Endothelial cell (in vitro differentiated cells): ENCODE measurements at places on chromosomes 13 and 19. TPM values are rescaled to one million over a fixed set of nuclear protein-coding genes. Genes with fewer than 3 reads are reported as not detected.

GSX1 gene
- total RNA-seq, result not detected

DNA sequence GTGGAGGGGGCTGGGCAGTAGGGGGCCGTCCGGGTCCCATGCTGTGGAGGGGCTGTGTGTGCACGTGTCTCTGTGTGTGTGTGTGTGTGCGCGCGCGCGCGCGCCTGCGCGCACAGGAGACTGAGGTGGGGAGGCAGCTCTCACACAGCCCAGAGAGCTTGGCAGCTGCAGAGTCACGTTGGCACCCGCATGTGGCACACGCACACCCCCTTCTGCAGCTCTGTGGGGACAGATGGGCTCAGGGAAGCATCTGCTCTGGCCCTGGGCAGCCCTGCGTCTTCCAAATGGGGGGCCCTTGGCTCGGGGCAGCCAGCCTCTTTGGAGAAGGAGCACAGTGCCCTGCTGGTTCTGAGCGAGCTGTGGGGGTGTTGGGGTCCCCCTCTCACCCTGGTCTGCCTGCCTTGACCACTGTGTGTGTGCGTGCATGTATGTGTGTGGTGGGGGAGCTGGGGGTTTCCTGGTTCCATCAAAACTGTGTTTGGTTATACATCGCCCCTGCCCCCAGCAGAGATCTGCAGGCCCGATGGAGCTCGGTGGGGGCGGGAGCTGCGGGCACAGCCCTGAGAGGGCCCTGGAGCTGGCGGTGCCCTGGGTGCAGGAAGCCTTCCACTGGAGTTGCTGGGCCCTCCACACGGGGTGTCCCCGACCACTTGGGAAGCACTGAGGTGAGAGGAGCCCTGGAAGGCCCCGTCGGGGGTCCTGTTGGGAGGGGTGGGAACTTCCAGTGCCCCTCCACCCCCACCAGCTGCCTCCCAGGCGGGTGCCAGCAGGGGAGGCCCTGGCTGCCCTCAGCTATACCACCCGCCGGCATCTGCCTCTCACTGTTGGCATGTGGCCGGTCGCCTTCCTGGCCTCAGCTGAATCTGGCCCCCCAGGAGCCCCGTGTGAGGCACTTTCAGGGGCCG lies 67.1 kb downstream of the KDM4B start:
- DNase-seq, result no peak

- DNase-seq, result peak; percentile 89
These were observed 62.0 kb downstream of the GPR12 start for GRCh38 chr13:26698392-26699196.

DNA sequence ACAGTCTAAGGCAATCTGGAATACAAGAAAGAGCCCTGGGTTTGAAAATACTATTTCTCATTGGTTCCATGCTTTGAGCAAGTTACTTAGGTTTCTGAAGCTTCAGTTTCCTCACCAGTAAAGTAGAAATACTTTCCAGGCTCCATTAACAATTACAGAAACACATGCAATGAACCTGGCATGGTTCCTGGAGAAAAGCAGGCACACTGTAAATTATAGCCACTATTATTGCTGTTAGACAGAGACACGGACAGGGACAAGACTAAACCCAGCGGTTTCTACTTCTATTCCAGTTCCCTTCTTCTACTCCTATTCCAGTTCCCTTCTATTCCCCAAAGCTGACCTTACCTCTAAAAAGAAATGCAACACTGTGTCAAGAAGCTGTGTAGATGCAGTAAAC lies 41.2 kb downstream of the MIPEP start:
- DNase-seq, result no peak

GRCh38 chr13:103618151-103618550 lies 551.9 kb upstream of the SLC10A2 start:
- no peak for DNase-seq

MEIOSIN gene
- total RNA-seq, result not detected

GRCh38 chr19:8149261-8150094 lies at the start of gene FBN3:
TSS of gene FBN3 (minus strand) at chr19:8149592. CDS start at chr19:8147480, 2,112 bp downstream.
- peak; percentile 19 for DNase-seq

FPR2 gene
- total RNA-seq, result 0.74 TPM

- DNase-seq, result no peak
These were observed 316.6 kb downstream of the DNAJC15 start for GRCh38 chr13:43339805-43340550.

DNA sequence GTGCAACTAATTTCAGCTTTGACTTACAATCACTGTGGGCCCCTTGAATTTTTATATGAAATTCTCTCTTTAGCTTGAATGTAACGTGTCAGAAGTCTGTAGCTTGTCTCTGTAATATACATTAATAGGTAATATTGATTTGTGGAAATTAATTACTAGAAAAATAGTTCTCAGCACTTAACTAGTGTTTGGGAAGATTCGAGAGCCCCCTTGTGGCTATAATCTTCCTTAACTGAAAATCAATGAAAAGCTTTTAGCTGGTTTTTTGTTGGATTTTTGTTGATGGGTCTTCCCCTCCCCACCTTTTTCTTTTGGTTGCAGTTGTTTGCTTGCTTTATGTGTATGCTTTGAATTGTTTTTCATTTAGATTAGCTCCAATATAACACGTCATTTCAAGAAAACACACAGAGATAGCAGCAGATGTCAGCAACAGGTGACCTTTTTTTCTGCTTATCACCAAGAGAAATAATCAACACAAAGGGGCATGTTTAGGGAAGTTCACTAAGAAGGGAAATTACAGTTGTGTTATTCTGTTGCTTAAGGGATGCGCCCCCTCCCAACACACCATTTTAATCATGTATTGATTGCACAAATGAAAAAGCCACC lies 176.8 kb downstream of the OXGR1 start:
- peak; percentile 9 for DNase-seq

DNA sequence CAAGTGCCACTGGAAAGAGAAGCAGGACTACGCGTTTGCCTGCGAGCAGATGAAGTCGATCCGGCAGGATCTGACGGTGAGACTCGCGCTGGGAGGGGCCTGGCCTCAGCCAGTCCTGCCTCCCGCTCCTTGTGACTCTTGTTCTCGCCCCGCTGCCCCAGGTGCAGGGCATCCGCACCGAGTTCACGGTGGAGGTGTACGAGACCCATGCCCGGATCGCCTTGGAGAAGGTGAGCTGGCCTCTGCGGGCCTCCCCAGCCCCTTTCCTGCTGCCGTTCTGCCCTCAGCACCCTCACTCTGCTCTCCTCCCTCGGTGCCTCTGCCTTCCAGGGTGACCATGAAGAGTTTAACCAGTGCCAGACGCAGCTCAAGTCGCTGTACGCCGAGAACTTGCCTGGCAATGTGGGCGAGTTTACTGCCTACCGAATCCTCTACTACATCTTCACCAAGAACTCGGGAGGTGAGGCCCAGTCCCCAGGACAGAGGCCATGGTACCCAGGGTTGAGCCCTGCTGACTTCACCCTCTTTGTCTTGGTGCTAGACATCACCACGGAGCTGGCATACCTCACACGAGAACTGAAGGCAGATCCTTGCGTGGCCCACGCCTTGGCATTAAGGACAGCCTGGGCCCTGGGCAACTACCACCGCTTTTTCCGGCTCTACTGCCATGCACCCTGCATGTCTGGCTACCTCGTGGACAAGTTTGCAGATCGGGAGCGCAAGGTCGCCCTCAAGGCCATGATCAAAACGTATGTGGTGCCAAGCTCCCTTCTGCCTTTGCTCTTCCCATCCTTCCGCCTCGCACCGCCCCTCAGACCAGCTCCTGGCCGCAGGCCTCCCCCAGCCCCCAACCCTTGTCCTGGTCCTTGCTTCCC lies 5.6 kb downstream of the LENG9 start:
- DNase-seq, result no peak

GRCh38 chr19:7578127-7578526 lies 17.5 kb upstream of the CAMSAP3 start:
- DNase-seq, result no peak

DNA sequence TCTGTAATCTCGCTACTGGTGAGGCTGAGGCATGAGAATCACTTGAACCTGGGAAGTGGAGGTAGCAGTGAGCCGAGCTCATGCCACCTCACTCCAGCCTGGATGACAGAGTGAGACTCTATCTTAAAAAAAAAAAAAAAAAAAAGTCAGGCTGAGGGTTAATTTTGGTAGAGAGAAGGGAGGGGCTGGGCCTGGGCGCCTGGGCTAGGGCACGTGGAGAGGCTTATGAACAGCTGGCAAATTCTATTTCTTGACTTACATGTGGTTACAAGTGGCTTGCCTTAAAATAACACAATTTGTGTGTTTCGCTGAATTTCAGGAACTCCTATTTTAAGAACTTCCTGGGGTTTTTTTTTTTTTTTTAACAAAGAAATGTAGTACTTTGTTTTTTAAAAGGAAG lies 47.6 kb upstream of the MAP3K10 start:
- no peak for DNase-seq

- DNase-seq, result no peak
These were observed 8.7 kb upstream of the SYDE1 start for GRCh38 chr19:15098460-15098859.

CLDN10 gene
- total RNA-seq, result 1.6 TPM

- no peak for DNase-seq
These were observed 21.2 kb upstream of the DOCK9 start for GRCh38 chr13:98998831-98999638.

DNA sequence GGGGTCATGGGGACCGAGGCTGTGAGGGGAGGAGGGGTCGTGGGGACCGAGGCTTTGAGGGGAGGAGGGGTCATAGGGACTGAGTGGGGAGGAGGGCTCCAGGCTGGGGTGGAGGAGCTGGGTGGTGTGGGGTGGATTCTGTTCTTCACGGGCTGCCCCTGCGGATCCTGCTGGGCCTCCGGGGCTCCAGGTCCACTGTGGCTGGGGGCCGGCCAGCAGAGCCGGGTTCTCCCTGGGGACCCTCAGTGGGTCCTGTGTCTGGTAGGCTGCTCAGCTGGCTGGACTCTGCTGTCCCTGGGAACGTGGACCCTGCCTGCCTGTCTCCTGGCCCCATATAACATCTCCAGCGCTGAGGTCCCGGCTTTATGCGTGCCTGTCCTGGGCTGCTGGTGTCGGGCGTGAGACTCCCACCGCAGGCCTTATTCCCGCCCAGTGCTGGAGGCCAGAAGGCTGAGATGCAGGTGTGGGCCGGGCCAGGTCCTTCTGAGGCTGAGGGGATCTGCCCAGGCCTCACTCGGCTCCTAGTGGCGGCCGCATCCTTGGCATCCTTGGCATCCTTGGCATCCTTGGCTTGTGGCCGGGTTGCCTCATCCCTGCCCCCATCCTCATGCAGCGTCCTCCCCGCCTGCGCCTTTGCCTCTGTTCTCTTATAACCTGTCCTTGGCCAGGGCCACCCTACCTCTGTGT lies 19.8 kb upstream of the GNA15 start:
- DNase-seq, result no peak

- DNase-seq, result peak; percentile 86
These were observed 1.3 kb downstream of the CSNK1G2 start for GRCh38 chr19:1942078-1942933.

- DNase-seq, result no peak
These were observed 420.5 kb downstream of the FGF9 start for GRCh38 chr13:22091222-22091970.

KRTDAP gene
- total RNA-seq, result not detected

PTPRH gene
- total RNA-seq, result not detected

DNA sequence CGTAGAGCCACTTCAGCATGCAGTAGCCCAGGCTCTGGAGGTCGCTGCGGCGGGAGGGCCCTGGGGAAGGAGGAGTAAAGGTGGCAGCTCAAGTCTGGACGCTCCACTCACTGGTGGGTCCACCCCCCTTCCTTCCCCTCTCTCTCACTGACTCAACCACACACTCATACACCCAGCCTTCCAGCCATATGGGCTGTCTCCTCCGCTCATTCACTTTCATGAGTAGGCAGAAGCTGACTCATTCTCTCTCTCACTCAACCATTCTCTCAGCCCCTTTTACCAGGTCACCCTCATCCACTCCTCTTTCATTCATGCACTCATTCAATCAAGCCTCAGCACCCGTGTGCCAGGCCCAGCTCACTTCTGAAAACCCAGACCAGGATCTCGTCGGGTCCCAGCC lies 27.5 kb upstream of the SIGLEC11 start:
- DNase-seq, result no peak

GRCh38 chr13:58712191-58712590 lies 1080.6 kb downstream of the PCDH17 start:
- DNase-seq, result no peak

GRCh38 chr13:73593199-73593765 lies 534.5 kb downstream of the KLF5 start:
- DNase-seq, result no peak

ZNF473 gene
- 10.9 TPM for total RNA-seq

HPN gene
- 1.3 TPM for total RNA-seq

DNA sequence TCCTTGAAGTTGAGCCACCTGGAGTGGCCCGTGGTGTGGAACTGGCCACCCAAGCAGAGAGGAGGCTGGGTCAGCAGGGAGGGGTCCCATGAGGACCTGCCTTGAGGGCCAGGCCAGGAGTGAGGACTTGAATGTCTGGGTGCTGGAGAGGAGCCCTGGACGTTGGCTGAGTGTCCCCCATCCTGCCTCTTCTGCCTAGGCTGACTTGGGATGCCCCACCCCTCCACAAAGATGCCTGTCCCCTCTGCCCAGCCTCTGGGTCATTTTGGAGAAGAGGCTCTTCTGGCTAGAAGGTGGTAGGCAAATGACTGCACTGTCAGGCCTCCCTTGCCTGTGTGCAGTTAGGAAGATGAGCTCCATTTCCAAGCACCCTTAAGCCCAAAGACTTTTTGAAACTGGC lies 1.7 kb downstream of the SSBP4 start:
- DNase-seq, result no peak

DNA sequence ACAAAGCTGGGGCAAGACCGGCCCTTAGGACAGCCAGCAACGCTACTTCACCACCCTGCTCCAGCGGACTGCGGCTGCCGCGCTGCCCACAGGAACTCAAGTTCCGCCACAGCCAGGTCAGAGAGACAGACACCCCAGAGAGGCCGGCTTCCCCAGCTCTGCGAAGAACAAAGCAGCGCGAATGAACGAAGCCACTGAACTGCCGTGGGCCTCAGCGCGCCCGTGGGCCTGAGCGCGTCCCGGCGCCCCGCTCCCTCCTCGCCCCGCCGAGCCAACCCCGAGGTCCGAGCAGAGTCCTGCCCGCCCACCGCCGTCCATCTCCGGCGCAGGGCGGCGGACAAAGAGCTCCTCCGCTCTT lies 158.4 kb downstream of the RNF17 start:
- DNase-seq, result peak; percentile 47

GRCh38 chr13:43309311-43309710 lies 285.9 kb downstream of the DNAJC15 start:
- no peak for DNase-seq
